ENCODE measurements at places on chromosomes 1 and 21.

- DNase-seq: no peak
Observed at GRCh38 chr1:182485861-182486260, 35.9 kb downstream of the RGSL1 start.

DNA sequence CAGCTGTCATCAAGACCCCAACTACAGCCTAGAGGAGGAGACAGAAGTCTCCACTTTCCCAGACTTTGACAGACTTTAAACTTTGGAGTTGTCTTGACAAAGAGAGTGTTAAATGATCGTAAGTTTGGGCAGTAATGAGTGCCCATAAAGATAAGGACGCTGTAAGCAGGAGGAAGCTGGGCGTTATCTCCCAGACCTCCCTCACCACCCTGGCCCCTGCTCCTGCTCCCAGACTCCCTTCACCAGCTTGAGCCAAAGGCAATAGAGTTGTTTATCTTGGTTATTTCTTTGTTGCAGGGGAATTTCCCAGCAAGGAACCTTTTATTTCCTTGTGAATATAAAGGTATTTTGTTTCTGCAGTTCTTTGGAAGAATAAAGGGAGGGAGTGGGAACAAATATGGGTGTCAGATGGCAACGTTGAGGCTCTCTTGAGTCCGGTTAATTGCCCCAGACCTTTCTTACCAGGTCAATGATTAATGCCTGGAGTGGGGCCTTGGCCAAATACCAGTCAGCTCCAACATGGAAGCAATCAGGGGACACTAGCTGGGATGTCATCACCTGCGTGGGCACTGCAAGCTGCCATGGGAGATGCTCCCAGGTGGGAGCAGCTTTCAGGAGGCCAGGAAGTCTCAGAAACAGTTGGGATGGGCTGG, 4.4 kb downstream of the PIGR start:
- DNase-seq: no peak

GRCh38 chr1:181181792-181182585, 93.5 kb downstream of the IER5 start:
- no peak for DNase-seq

GRCh38 chr1:7013833-7014639, 228.8 kb downstream of the CAMTA1 start:
- DNase-seq: no peak

GRCh38 chr1:55938376-55938850, 641.0 kb downstream of the PLPP3 start:
- DNase-seq: no peak

DNA sequence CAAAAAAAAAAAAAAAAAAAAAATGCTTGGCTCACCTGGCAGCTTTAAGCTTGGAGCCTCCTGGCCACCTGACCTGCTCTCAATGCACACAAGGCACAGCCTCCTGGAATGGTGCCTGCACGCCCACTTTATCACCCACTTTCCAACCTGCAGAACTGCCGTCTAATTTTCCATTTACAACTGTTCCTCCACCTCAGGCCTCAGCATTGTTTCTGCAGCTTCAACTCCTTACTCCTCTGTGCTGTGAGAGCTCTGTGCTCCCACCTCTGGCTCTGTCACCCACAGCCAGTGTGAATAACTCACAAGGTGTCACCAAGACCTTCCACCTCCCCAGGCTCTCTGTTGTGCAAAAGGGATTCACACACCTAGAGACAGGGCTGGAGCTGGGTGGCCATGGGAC, 38.7 kb upstream of the GPR157 start:
- DNase-seq: no peak

- DNase-seq: no peak
Observed at GRCh38 chr21:15825700-15826099, 95.9 kb downstream of the USP25 start.

DNA sequence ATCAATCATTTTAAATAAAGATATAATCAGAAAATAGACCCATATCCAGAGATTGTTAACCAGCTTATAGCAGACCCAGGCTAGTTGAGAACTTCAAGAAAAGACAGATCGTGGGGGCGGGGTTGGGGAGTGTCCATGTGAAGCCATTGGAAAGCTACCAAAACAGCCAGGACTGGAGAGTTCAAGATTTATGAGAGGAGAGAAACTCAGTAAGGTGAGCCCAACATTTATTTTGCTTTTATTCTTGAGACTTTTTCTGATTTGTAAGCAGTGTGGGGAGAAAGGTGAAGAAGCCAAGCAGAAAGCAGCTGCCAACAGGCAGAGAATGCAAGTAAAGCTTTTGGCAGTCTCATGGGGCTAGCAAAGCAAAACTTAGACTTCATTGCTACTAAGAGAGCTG, 179.9 kb downstream of the VPS13D start:
- no peak for DNase-seq

- DNase-seq: no peak
Observed at GRCh38 chr1:33286451-33287185, 30.3 kb downstream of the ZNF362 start.

DNA sequence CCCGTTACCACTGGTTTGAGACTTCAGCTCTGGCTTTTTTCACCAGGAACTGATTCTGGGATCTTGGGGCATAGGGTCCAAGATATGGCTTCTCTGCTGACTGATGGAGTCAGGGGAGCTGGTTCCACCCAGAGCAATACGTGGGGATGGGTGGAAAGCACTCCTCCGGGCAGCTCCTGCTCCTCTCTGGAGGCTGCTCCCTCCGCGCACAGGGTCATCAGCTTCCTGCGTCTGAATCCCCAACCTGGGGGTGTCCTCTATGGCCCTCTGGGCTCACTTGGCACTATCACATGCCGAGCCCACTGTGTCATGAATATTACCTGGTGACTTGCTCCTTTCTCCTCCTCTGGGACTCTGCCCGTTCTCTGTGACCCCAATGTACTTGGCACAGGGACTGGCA, 405.4 kb upstream of the VAMP3 start:
- DNase-seq: no peak

DNA sequence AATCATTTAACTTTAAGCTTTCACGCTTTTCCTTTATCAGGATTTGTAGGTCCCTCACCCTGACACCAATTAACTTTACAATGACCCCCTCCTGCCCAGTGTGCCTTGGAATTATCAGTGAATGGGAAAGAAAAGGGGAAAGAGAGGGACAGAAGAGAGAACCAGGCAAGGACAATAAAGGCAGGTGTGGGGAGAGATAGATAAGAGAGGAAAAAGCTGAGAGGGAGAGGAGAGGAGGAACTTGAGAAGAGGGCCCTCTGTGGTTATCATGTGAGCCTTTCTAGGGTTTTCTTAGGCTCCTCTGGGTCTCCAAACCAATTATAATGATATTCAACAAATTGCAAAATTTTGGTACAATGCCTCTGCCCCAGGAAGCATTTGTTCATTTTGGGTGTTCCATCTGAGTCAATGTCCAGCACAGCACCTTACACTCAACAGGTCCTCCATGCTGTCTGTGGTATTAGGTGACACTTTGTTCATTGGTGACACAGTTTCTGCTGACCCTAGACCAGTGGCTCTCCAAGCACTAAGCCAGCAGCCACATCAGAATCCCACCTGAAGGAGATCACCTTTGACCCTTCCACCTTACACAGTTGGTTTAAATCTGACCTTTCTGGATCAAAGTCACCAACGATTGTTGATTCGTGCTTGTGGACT, 14.2 kb downstream of the AKNAD1 start:
- no peak for DNase-seq

DNA sequence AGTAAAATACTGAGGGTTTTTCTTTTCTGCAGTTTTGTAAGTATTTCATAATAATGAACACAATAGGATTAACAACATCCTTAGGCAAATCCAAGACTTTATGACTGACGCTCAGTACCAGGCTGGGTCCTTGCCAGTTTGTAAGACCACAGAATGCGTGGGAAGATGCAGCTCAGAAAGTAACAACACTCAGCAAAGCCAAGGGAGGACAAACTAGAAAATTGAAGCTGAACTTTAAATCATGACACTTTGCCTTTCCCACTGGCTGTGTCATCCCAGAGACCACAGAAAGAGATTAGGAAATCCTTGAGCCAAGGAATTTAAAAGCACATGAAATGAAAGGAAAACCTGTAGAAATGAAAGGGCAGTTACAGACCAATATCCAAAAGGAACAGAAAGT, 426.3 kb upstream of the CHRM3 start:
- DNase-seq: peak; percentile 93

- no peak for DNase-seq
Observed at GRCh38 chr1:89600451-89601224, 32.3 kb upstream of the LRRC8C start.

DNA sequence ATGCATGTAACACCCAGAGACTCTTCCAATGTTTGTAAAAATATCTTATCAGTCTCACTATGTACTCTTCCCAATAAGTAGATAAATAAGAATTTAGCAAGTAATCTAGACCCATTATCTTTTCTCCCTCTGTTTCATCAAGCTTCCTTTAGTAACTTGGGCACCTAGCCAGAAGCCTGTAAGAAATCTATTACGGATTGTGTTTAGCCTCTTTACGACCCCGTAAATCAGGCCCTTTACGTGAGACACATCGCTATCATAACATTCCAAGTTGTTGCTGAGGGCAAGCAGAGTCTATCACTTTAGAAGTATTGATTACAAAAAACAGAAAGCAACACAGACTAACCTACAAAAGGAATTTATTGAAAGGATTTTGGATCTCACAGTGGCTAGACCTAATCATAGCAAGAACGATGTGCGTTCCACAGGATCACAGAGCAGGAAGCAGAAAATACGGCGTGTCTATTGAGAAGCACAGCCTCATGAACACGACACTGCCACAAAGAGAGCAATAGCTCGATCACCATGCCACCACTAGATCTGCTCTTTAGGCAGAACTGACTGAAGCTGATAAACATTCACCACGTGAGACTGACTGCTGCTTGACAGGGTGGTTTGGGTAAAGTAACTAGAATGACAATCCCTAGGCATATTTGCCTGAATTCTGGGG, 922.1 kb downstream of the AMY1C start:
- no peak for DNase-seq

DNA sequence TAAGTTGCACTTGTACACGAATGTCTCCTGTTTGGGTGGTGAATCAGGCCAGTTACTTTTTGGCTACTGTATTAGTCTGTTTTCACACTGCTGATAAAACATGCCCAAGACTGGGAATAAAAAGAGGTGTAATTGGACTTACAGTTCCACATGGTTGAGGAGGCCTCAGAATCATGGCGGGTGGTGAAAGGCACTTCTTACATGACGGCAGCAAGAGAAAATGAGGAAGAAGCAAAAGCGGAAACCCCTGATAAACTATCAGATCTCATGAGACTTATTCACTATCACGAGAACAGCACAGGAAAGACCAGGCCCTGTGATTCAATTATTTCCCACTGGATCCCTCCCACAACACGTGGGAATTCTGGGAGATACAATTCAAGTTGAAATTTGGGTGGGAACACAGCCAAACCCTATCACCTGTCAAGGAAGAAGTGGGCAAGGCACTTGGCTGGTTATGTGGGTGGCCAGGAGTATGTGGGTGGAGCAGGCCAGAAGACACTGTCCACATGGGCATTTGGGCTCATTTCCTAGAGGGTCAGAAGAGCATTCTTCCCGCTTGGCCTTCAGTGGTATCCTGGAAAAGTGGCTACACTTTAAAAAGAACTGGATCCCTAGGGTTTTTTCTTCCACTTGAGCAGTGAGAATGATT, 228.8 kb downstream of the HHAT start:
- no peak for DNase-seq

- DNase-seq: no peak
Observed at GRCh38 chr1:173268786-173269277, 61.7 kb upstream of the TNFSF4 start.

GRCh38 chr1:228217551-228218344, 9.9 kb downstream of the OBSCN start:
- DNase-seq: no peak

GRCh38 chr1:200610846-200611245, 9.7 kb downstream of the KIF14 start:
- no peak for DNase-seq

GRCh38 chr1:210143465-210144062, 89.0 kb upstream of the SERTAD4 start:
- peak; percentile 51 for DNase-seq
